ENCODE measurements at places on chromosomes 4 and X. TPM values are rescaled to one million over a fixed set of nuclear protein-coding genes. Genes with fewer than 3 reads are reported as not detected.

Gene POU3F4
- total RNA-seq, result 0.03 TPM

Gene KCNE5
- total RNA-seq, result 0.92 TPM

DNA sequence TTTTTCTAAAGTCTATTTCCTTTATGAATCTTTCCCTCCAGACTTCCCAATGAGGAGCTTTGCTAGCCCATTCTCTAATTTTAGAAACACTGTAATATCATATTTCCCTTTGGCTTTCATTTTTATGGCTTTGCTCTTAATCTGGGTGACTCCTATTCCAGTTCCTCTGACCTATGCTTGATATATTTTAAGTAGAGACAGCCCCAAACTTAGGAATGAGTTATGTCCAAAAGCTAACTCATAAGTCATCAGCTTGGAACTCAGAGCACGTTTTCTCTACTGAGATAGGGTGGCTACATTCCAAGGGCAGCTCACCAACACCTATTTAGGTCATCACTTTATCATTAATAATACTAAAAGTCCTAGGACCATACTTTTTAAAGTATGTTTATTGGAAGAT lies 77.8 kb downstream of the OR13H1 start:
- no peak for DNase-seq

- peak; percentile 49 for DNase-seq
Observed at GRCh38 chr4:182245541-182246215, 2.5 kb downstream of the TENM3 start.

DNA sequence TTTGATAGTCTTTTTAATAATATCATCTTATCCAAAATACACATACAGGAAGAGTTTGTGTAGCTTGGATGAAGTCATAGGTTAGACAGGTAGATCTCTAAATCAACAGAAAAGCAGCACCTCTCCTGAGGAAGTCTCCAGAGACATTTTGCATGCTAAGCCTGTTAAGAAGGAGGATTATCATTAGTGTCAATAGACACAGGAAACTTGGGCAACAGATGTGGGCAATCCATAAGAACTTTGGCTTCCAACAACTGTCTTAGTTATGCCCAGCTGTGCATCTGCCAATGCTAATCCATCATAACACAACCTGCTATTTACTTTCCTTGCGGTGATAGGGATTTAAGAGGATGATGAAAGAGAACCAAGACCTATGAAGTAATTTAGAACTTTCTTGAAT lies 1052.6 kb downstream of the RPA4 start:
- no peak for DNase-seq

Gene NPY2R
- total RNA-seq, result not detected

- no peak for DNase-seq
Observed at GRCh38 chr4:38865445-38865844, 2.2 kb upstream of the FAM114A1 start.

Gene MAGEB16
- total RNA-seq, result not detected

All from cardiac muscle cell (in vitro differentiated cells and primary cell).